Natural killer cell (primary cell): ENCODE measurements at places on chromosomes 12 and 14.

GRCh38 chr12:50953047-50953446 is 703 bp downstream of the HIGD1C start:
- H3K4me1 ChIP-seq, result no peaks in the 10 kb centered on the region
- no peaks in the 10 kb centered on the region for H3K27me3 ChIP-seq
- peak; percentile 10 for DNase-seq
- H3K4me3 ChIP-seq, result no peak overlapping the region
- H3K27ac ChIP-seq, result no peak overlapping the region
- H3K36me3 ChIP-seq, result no peaks in the 10 kb centered on the region

DNA sequence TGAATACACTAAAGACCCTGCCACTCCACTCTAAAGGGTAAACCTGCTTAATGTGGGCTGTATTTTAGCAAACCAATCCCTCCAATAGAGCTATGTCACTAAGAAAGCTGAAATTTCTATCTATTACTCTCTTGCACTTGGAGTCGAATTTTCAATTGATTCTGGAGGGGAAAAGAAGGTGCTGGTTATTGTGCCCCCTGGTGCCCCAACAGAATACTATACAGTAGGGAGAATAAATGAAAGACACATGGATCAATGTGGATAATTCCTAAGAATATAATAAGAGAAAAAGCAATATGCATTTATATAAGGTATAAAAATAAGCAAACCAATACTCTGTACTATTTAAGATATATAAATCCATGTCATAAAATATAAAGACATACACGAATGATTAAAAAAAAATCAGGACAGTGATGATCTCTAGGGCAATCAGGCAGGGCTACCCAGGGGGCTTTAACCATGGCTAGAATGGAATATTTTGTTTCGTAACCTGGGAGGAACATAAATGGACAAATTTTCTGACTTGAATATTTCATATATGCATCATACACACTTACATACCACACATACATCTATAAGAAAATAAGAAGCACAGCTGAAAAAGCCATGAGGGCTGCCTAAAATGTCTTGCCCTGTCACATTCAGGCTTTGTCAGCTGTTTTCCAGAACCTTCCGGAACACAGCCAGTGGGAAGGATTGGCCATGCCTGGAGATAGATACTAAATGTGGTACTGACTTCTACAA is 54.4 kb downstream of the EFCAB11 start:
- no peak overlapping the region for H3K27ac ChIP-seq
- no peak for DNase-seq
- H3K4me1 ChIP-seq, result no peaks in the 10 kb centered on the region
- H3K36me3 ChIP-seq, result no peaks in the 10 kb centered on the region
- no peaks in the 10 kb centered on the region for H3K27me3 ChIP-seq

DNA sequence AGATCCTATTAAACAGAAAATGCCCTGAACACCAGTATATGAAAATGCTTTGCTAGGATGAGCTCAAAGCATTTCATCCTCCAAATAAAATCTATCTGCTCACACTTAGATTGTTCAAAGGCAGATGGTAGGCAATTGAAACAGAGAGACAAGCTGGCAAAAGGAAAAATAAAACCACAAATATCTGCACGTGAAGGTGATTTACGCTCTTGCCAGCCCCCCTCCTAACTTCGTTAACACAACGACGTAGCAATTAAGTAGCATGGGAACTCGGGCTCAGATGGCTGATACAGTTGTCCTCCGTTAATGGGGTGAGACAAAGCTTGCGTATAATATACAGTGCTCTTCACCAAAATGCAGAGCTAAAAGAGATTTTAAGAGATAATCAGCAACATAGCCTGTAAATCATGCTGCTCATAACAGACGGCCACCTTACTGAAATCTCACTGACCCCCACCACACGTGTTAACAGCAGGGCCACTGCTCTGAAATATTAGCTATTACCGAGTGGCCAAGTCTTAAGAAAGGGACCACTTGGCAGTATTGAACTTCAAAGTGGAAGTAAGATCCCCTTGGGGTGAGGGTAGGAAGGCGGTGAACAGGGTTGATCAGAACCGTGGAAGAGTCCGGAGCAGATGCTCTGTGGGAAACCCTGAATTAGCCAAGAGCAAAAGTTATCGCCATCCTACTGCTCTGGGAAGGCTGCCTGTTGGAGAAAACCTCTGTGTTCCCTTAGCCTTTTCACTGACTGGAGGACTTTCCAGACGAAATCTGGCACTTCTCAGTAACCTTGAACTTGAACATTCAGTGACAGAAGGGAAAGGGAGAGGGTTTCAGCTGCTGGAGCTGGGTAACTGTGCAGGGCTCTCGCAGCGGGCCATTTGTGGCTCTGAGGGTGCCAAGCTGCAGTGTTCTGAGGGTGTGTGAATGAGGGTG is 23.1 kb downstream of the ETV6 start:
- no peak for DNase-seq
- H3K4me1 ChIP-seq, result peaks cover 20% of the 10 kb centered on the region
- no peak overlapping the region for H3K4me3 ChIP-seq
- no peaks in the 10 kb centered on the region for H3K27me3 ChIP-seq

GRCh38 chr14:72554994-72555608 is 338.8 kb downstream of the DPF3 start:
- H3K4me1 ChIP-seq, result peaks cover 3% of the 10 kb centered on the region
- DNase-seq, result no peak
- no peaks in the 10 kb centered on the region for H3K36me3 ChIP-seq
- peaks cover 4% of the 10 kb centered on the region for H3K27me3 ChIP-seq
- no peak overlapping the region for H3K27ac ChIP-seq
- H3K4me3 ChIP-seq, result no peak overlapping the region

DNA sequence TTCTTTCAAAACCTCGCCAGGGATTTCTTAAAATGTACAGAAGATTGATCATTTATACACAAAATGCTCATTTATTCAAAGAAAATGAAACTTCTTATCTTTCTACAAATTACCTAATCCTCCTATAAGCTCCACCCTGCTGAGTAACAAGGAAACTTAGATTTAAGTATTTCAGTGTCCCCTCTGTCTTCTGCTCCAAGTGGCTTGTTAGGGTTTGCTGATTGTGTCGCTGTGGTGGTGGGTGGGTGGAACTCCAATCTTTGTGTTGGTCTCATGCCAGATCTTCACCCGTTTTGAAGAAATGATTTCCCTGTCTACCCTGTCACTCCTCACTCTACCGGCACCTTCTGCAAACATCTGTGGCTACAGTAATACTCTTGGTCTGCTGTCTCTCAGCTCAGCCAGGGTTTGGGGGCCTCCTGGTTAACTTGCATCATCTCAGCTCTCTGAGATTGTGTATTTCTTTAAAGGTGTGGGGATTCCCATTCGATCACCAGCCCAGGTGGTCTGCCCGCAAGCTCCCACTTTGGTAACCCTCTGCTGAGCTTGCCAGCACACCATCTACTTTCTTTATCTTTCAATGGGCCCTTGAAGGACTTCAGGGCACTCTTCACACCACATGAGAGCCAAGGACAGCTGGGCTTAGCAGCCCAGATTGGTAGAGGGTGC is 73.8 kb downstream of the DRAM1 start:
- no peak overlapping the region for H3K4me3 ChIP-seq
- H3K27me3 ChIP-seq, result no peaks in the 10 kb centered on the region
- no peak for DNase-seq

- peak overlapping the region; percentile 43 for H3K27ac ChIP-seq
- no peaks in the 10 kb centered on the region for H3K27me3 ChIP-seq
- H3K4me1 ChIP-seq, result peaks cover 48% of the 10 kb centered on the region
- DNase-seq, result peak; percentile 16
Observed at GRCh38 chr14:97380539-97380941, 583.4 kb downstream of the VRK1 start.

GRCh38 chr14:69424149-69424923 is 25.8 kb downstream of the SLC39A9 start:
- no peak overlapping the region for H3K27ac ChIP-seq
- no peak overlapping the region for H3K4me3 ChIP-seq
- H3K4me1 ChIP-seq, result no peaks in the 10 kb centered on the region
- H3K27me3 ChIP-seq, result no peaks in the 10 kb centered on the region
- DNase-seq, result no peak
